ENCODE measurements at places on chromosomes 16 and 17.

DNA sequence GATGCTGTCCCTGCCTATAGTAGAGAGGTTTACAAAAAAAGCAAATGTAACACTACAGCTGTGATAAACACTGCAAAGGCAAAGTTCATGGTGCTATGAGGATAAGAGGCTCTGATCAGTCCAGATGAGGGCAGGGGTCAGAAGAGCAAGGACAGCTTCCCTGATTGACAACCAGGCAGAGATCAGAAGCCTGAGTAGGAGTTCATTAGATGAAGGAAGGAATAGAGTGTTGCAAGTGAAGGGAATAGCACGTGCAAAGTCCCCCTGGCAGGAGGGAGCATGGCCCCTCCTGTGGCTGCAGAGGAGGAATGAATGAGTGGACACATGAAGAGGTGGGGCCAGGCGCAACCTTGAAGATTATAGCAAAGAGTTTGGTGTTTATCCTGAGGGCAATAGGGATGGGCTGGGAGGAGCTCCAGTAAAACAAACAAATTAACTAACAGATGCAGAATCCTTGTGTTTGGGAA, 208.4 kb upstream of the IRX5 start:
- DNase-seq = no peak

DNA sequence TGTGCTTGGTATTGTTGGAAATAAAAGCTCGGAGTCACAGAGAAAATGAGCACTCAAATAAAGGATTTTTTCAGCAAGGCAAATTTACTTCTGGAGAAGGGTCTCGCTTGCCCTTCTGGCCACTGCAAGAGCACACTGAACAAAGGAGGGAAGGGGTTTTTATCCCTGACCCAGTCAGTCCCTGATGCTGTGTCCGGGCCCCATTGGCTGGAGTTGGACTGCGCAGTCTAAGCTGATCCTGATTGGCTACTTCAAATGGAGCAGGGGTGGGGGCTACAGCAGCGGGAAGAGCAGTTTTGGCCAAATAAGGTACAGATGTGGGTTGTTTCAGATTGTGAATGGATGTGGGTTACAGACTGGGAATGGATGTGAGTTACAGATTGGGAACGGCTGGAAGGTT, 4.3 kb upstream of the NLRP1 start:
- no peak for DNase-seq

DNA sequence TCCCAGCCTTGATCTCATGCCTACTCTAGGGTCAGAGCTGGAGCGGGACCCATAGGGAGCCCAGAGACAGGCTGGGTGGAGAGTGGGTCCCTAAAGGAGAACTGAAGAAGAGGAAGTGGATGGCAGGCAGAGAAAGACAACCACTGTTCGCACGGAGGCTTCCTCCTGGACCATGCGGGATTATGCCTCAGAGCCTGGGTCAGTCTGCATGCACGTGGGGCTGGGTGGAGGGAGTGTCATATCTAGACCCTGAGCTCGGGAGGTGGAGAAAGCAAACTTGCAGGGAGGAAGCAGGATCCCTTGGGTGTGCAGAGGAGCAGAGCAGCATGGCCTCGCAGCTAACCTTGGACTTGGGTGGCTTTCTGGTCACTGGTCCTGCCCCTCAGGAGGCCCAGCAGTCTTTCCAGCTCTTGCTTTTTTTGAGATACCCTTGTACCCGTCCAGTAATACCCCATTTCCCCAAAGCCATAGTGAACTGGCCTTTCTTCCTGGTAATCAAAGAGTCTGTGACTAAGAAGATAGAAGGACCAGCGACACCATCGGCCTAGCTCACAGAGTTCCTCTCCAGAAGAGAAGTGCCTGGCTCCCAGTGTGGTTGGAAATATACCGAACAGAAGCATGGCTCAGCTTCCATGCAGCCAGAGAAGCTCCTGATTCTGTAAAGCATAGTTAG, 344.2 kb downstream of the CPPED1 start:
- DNase-seq = no peak

GRCh38 chr17:53807286-53807685, 15.4 kb upstream of the KIF2B start:
- no peak for DNase-seq

GRCh38 chr16:89132194-89133005, 38.7 kb downstream of the ACSF3 start:
- no peak for DNase-seq

DNA sequence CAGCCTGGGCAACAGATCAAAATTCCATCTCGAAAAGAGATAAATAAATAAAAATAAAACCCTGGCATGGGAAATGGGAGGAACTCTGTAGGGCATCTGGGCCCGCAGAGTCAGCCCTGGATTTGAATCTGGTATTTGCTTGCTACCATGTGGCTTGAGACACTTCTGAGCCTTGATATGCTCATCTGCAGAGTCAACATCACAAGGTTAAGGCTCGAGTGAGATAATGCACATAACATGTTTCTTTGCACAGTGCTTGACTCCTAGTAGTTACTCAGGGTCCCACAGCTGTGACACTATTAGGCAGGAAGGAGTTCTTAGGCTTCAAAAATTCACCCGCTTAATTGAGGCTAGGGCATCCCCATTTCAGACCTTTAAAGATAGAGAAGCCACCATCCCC, 21.3 kb downstream of the CDK5RAP3 start:
- no peak for DNase-seq
